ENCODE measurements at places on chromosomes 6 and 20.
A peak's percentile ranks its signal among the peaks of the same experiment; 100 is the strongest.

GRCh38 chr6:137349856-137350830 is 131.0 kb upstream of the IFNGR1 start:
- no peak for DNase-seq

GRCh38 chr6:8108031-8108660 is 5.8 kb upstream of the EEF1E1 start:
- peak; percentile 81 for DNase-seq

DNA sequence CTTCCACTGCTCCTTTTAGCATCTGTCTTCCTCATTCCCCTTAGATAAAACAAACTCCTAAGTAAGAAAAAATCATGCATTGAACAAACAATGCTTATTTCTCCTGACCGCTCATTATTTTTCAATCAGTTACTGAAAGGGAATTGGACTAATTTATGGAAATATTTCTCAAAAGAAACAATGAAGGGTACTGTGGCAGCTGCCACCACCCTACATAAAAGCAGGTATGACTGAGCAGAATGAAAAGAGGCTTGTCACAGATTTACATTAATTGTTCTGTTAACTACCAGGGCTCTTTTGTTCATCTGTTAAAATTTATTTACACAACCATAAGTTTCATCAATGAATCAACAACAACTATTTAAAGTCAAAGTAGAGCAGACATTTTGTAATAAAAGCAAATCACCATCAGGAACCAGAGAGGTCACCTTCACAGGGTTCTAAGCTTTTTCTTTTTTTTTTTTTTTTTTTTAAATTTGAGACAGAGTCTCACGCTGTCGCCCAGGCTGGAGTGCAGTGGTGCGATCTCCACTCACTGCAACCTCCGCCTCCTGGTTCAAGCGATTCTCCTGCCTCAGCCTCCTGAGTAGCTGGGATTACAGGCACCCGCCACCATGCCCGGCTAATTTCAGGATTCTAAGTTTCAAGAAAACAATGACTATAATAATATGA is 204.0 kb downstream of the PTPRK start:
- no peak for DNase-seq

GRCh38 chr6:11335826-11336225 is 103.4 kb upstream of the NEDD9 start:
- no peak for DNase-seq

DNA sequence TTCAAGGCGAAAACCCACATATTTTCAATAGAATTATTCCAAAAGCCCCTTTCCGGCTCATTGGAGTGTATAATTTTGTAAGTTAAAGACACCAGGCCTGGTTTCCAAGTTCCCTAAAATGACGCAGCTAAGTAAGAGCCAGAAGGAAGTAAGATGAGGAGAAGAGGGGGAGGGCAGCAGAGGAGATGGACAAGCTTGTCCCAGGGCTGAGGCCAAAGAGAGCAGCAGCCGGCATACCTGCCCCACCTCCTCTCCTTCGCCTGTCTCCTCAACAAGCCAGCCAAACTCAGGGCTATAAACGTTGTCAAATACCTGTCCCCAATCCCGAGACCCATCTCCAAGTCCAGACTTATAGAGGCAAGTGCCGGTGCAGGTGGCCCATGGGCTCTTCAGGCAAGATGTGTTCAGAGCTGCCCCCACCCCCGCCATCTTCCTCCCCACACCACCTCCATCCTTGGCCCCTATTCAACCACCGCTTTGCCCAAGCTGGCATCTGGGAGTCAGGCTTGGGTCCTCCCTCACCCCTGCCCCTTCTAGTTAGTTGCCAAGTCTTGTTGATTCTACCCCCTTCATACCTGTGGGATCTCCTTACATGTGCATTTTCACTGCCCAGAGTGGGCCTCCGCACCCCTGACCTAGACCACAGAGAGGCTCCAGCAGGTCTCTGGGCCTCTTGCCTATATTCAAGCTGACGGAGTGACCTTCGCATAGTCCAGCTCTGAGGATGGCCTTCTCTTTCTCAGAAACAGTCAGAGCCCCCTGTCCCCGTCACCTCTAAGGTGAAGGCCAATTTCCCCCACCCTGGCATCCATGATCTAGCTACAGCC is 75.7 kb upstream of the SIRPA start:
- no peak for DNase-seq

DNA sequence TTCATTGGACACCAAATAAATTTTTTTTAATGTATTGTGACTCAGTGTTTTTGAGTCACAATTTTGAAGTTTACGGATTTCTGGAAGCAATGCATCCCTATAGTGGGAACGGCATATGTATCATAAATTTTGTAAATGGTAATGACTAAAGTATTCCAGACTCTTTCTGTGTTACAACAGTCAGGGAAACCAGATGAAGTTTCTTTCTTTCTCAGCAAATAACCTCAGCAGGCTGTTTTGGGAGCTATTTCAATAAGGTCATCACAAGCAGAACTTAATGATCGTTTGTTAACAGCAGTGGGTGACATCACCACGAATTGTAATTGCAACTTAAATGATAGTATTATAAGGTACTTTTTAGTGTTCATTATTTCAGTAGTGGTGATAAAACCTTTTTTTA is 52.0 kb downstream of the HIVEP1 start:
- DNase-seq = peak; percentile 80

DNA sequence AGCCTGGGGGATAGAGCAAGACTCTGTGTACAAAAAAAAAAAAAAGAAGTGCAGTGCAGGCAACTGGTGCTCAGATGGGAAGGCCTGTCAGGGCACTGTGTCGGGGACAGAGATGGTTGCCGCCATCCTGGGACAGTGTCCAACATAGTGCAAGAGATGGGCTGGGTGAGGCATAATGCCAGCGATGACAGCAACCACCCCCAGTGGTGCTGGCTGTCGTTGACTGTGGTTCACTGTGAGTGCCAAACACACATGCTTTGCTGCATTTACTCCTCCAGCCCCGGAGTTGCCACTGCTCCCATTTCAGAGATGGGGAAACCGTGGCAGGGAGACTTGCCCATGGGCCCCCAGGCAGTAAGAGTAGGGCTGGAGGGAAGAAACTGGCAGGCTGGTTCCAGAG is 5.2 kb upstream of the C20orf203 start:
- no peak for DNase-seq

GRCh38 chr6:37175332-37176267 is 5.6 kb downstream of the PIM1 start:
- no peak for DNase-seq

DNA sequence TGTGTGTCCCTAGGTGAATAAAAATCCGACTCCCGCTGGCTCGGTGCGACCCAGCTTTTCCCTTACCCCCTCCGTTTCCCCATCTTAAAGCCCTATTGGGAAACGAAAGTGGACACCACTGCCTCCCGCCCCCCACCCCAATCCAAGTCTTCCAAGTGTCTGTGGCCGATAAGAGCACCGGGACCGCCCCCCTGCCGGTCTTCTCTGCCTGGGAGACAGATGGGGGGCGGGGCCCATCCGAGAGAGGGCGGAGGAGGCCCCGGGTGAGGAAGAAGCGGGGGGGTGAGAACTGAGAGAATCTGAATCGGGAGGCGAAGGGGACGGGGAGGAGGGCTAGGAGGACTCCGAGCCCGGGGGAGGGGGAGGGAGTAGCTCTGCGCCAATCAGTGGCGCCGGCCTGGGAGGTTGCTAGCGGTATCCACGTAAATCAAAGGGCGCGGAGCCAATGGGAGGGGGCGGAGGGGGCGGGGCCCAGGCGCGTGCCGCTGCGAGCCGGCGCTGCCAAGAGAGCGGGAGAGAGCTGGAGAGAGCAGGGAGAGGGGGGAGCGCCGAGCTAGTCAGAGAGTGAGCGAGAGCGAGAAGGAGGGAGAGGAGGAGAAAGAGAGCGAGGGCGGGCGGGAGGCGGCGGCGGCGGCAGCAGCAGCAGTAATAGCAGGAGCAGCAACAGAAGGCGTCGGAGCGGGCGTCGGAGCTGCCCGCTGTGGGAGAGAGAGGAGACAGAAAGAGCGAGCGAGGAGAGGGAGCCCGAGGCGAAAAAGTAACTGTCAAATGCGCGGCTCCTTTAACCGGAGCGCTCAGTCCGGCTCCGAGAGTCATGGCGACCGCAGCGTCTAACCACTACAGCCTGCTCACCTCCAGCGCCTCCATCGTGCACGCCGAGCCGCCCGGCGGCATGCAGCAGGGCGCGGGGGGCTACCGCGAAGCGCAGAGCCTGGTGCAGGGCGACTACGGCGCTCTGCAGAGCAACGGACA is at the start of gene POU3F2:
Gene POU3F2 (plus strand): TSS at position 515 of the 972 bp plus-strand sequence. CDS start 300 bp downstream, at position 815.
- peak; percentile 85 for DNase-seq

- DNase-seq = no peak
These were observed 85.3 kb upstream of the SLC22A23 start for GRCh38 chr6:3542032-3542640.

GRCh38 chr6:131394768-131395432 is 178.1 kb upstream of the ARG1 start:
- no peak for DNase-seq

- DNase-seq = no peak
These were observed 11.8 kb upstream of the BPIFB6 start for GRCh38 chr20:33019465-33020277.

- no peak for DNase-seq
These were observed 104.4 kb downstream of the MTHFD1L start for GRCh38 chr6:150969901-150970300.

GRCh38 chr6:34149452-34149810 is 3.5 kb upstream of the GRM4 start:
- no peak for DNase-seq

- DNase-seq = no peak
These were observed 98.7 kb downstream of the SHLD1 start for GRCh38 chr20:5848711-5849505.

DNA sequence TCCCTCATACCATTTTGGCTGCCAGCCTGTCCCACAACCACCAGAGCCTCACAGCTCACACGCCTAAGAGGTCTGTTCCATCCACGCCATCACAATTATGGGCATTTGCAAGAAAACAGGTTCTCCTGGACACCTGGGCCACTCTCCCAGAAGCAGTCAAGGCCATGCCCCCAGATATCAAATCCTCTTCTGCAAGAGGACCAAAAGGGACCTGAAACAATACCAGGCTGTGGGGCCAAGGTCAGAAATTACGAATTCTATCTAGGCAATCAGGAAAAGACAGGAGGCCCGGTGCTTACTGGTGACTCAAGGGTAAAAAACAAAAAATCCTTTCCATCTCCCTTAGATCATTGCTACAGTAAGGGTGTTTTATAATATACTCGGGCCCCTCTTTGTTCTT is 69.8 kb downstream of the ZMYND8 start:
- no peak for DNase-seq

- DNase-seq = peak; percentile 9
These were observed 8.8 kb upstream of the SRSF6 start for GRCh38 chr20:43448748-43449535.

- DNase-seq = no peak
These were observed 475.3 kb upstream of the NRSN1 start for GRCh38 chr6:23650676-23651075.

- DNase-seq = no peak
These were observed 3.7 kb upstream of the ZSCAN23 start for GRCh38 chr6:28446818-28447511.

GRCh38 chr20:9903048-9903655 is 64.3 kb upstream of the PAK5 start:
- no peak for DNase-seq

- DNase-seq = no peak
These were observed 48.6 kb upstream of the PKHD1 start for GRCh38 chr6:52136055-52136454.

DNA sequence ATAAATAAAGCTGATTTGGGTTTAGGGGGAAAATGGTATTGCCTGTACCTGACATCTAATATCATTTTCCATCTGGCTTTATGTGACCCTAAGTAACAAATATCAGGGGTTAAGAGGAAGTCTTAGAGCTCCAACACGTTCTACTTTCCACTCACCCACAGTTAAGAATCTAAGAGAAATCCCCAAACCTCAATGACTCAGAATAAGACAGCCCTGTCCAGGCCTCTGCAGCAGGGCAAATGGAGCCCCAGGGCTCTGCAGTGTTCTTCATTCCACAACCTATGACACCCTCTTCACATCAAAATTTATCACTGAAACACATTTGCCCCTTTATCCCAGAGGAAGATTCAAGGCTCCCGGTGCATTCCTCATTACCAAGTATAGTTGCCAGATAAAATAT is 20.3 kb upstream of the TENT5A start:
- no peak for DNase-seq

GRCh38 chr20:41392871-41393704 is 26.5 kb upstream of the EMILIN3 start:
- no peak for DNase-seq

Measured in fibroblast of skin of left quadriceps (primary cell).